ENCODE measurements at places on chromosomes 6 and 20.

DNA sequence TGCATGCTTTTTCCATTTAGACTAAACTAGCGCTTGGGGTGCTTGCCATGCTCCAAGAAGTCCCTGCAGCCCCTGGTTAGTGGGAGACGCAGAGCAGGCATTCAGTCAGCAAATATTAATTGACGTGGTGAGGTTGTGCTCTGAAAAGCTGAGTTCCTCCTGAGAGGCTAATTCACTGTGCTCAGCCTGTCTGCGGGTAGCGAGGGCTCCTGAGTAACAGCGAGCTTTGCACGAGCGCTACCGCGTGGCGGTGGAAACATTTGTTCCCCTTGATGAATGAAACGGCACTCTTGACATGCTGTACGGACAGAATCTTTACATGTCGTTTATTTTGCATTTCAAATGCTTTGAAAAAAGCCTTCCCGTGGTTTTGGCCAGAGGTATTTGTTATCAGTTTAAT lies 170.6 kb upstream of the AGPAT4 start:
- DNase-seq, result no peak

DNA sequence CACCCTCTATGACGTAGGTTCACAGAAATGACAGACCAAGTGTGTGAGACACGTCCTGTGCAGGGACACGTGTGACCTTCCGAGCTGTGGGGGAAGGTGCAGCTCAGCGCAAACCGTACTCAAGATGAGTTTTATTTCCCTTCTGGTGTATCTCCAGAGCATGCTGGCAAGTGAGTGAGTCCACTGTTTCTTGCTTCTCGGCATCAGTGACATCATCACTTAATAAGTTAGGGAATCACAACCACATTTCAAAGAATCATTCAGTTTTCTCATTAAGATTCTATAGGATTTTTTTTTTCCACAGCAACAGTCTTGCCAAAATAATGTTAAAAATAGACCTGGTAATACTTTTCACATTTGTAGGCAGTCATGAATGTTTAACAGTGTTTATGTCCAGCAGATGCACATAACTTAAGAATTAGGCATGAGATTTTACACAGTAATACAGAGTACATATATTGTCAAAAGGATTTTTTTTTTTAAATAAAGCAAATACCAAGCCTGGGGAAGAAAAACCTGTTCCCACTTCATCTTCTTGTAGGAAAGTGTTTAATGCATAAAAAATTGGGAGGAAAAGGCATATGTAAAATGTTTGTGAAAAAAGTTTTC lies 417.8 kb downstream of the CDC5L start:
- no peak for DNase-seq

DNA sequence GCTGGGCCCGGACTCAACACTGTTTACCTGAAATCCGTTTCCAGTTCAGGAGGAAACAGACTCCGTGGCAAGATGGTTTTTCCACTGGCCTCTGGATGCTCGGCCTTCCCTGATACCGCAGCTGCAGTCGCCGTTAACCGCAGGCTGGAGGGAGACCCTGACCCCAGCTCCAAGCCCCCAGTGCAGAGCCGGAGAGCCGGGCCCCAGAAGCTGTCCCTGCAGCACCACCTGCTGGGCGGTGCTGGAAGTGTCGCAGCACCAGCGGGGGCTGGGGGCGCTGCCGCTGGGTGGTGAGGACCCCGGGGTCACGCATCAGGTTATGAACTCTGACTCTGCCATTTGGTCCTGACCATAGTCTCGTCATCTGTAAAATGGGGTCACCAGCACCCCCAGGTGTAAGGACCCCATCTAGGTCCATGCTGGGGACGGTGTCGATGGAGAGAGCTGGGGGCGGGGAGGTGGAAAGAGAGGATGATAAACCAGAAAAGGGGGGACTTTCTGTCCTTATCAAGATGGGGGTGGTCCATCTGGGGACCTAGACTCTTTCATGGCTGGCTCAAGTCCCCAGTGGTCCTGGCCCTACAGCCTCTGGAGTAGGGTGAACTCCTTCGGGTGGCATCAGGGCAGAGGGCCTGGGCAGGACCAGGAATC lies 20.8 kb upstream of the CHRNA4 start:
- peak; percentile 82 for DNase-seq

DNA sequence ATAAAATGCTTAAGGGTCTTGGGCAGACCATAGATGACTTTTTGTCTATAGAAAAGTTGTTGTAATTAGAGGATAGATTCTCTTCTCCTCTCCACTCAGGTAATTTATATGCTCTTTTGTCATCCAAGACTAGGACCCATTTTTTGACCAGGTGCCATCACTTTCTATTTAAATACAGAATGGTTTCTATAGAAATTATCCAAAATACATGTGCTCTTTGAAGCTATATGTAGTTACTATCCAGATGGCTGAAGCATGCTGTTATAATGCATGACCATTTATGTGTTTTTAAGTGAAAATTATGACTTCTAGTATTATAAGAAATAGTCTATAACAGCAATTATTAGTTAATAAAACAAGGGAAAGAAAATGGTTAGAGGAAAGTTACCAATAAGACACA lies 3.0 kb upstream of the MLIP start:
- DNase-seq, result no peak

- DNase-seq, result peak; percentile 12
Observed at GRCh38 chr6:131023834-131024504, 39.1 kb downstream of the EPB41L2 start.

- no peak for DNase-seq
Observed at GRCh38 chr20:50534567-50534966, 24.4 kb downstream of the PTPN1 start.

GRCh38 chr20:49219924-49220831 lies 962 bp downstream of the DDX27 start:
- no peak for DNase-seq

DNA sequence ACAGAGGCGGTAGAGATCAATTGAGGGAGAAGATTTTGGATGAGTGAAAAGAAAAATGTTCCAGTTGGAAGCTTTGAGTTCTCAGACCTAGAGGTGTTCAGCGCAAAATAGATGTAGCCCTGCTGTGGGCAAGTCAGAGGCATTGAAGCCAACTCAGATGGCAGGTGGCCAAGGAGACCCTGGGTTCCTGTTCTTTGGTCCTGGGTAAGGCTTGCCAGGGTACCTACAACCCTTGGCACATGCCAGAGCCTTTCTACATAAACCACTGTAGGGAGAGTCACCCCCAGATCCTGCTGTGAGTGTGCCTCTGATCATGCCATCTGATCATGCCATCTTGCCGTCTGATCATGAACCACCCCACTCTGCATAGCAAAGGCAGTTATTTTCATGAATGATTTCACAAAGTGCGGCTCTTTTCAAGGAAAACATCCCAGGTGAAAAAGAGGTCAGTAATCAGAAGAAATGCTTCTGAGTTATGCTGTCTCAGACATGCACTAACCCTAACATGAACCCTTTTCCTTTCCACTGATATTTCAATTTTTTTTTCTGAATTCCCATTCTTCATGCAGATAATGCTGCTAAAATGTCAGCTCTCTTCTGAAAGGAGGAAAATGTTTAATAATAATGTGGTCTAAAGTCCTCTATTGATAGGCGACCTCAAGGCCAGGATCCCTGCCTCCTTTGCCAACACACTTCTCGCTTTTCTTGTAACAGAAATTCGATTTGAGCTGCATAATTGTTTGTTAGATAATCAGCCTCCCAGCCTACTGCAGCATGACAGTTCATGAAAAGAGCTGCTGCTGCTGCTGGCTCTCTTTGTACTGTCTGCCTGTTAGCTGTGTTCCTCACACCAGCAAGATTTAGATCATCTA lies 153.6 kb downstream of the MTHFD1L start:
- DNase-seq, result no peak

GRCh38 chr6:43705996-43706395 lies 18.4 kb upstream of the MRPS18A start:
- no peak for DNase-seq

DNA sequence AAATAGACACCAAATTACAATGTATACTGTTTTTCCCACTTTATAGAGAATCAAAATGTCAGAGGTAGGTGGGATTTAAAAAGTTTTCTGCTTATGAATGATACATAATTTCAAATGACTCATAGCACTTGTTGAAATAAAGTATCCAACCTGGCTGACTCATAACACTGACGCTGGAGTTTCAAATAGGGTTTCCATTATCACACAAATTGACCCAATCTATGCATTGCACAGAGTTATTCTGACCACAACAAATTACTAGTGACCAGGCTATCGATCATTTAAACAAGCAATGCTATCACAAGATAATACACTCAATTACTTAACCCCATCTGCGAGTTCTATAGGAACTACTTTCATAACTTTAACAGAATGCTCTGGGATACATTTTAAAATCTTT lies 31.9 kb upstream of the PRELID3B start:
- DNase-seq, result no peak

- no peak for DNase-seq
Observed at GRCh38 chr6:105954148-105954547, 132.0 kb upstream of the PRDM1 start.

DNA sequence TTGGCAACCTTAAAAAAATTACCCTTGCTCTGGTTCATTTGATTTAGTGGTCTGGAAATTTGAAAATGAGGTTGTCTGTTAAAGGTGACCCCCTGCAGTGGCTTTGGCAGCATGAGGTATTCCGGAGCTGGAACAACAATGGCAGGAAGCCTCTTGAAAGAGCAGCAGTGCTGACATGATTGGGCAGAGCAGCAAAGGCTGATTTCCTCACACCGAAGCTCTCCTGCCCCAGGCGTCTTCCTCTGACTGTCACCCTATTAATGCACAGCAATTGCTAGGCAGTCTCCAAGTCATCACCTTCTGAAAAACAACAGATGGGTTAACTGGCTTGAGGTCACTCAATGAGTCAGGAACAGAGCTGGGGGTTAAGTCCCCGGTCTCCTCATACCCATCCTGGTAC lies 241.8 kb upstream of the MMS22L start:
- no peak for DNase-seq

DNA sequence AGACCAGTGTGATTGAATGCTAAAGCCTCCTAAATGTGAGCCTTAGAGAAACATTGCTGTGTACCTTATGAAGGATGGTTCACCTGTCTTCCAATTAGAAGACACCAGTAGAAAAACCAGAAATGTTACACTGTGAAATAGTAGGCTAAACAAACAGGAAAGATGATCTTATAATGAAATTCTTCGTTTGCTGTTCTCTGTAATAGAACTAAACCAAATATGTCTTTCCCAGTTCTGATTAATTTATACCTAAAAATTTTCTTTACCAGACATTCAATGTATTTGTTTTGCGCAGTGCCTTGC lies 114.8 kb downstream of the RTN4IP1 start:
- DNase-seq, result no peak

DNA sequence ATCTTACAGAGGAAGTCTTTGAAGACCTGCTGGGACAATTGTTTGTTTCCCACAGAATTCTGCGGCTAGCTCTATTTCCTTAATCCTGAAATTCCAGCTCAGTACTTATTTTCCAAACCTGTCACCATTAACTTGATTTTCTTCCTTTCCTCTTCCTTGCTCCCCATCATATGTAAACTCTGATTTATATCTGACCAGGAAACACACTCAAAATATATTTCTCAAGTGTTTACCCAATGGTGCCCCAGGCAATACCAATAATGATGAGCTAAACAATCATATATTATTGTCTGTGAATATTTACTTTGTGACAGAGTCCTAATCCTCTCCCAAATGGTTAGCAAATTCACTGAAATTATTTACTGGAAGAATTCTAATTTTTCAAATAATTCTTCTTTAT lies 597.3 kb downstream of the PKHD1 start:
- no peak for DNase-seq

GRCh38 chr6:107956586-107957307 lies 1.3 kb downstream of the SEC63 start:
- DNase-seq, result peak; percentile 18

- peak; percentile 61 for DNase-seq
Observed at GRCh38 chr20:59042151-59042795, at the start of gene PRELID3B. Gene PRELID3B, minus strand, starts transcription at chr20:59042786. Its CDS starts 56 bp downstream, at chr20:59042730.

Measured in HTR-8/SVneo (cell line).